Activated CD4-positive, CD25-positive, alpha-beta regulatory T cell treated with anti-CD3 and anti-CD28 coated beads, Interleukin-2, amount 50 U/mL, for 24 hours (primary cell): ENCODE measurements at places on chromosomes 5 and 9.

- no peak for ATAC-seq
These were observed 189.0 kb downstream of the SNCAIP start for GRCh38 chr5:122501089-122501435.

GRCh38 chr5:13553896-13554295, 390.6 kb downstream of the DNAH5 start:
- ATAC-seq = no peak

DNA sequence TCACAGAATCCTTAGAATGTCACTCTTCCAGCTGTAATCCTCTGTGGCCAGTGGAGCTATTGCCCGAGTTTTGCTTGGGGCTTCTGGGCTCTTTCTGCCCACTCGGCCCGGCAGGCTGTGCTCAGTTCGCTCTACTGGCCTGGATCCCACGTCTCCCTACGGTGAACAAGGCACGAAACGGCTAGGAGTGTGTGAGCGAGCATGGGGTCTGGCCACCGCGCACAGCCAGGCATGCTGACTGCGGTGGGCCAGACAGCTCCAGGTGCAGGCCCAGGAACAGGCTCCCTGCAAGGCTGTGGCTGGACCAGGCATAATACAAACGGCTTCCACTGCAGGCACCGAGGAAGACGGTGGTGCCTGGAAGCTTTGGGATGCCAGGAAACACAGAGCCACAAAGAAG, 2035.5 kb upstream of the ACO1 start:
- ATAC-seq = no peak

DNA sequence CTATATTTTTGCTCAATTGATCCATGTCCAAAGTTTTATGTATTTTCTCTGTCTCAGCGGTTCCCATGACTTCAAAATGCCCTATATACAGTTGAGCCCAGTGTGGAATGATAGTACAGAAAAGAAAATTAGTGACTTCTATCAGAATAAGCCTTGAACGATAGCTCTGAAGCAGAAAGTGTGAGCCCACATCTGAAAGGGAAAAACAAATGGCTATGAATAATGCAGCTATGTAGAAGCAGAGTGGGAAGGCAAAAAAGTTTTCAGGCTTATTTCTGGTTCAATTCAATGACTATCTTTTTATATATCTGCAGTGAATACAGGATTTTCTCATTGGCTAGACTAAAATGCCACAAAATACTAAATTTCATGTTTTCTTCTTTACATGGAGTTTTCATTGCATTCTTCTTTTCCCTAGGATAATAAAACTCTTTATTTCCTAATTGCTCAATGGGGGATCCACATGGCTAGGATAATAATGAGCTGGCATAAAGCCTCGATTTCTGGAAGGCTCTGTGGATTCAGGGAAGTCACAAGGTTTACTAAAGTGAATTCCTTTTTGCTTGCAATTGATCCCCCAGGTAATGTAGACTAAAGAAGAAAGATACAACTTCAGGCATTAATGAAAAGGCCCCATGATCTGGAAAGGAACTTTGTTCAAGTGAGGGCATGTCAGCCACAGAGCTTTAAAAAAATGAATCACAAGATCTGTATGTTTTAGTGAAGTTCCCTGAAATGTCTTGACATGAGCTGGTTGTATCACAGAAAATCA, 377.0 kb upstream of the RIOK2 start:
- no peak for ATAC-seq

GRCh38 chr9:75188756-75189155, 100.4 kb downstream of the OSTF1 start:
- peak; percentile 25 for ATAC-seq

GRCh38 chr5:56596155-56596554, 219.2 kb upstream of the MAP3K1 start:
- no peak for ATAC-seq

GRCh38 chr5:109878887-109879286, 189.2 kb downstream of the MAN2A1 start:
- ATAC-seq = no peak

- no peak for ATAC-seq
These were observed 76.3 kb upstream of the IQGAP2 start for GRCh38 chr5:76326577-76327302.

DNA sequence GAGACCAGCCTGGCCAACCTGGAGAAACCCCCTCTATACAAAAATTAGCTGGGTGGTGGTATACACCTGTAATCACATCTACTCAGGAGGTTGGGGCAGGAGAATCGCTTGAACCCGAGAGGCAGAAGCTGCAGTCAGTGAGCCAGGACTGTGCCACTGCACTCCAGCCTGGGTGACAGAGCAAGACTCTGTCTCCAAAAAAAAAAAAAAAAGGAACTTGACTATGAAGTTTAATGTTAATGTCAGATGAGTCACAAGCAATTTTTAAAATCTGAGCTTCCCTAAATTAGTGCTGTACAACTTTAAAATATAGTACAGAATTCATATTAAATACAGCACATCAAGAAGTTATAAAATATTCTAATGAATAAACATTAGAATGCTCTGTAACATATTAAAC, 1.5 kb downstream of the MEIKIN start:
- no peak for ATAC-seq

DNA sequence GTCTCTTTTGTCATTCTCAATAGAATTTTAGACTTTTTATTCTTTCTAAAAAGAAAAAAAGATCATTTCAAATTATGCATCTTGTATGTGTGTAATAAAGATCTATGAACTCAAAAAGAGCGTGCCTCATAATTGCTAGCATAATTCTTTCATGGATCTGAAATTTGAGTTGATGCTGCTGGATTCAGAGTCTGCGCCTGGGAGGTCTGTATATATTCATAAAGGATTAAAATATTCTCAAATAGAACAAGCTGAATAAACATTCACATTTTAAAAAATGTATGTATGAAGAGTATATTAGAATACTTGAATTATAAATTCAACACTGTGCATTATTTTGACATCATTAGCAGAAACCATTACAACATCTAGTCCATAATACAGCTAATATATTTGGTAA, 297.8 kb upstream of the GRAMD2B start:
- no peak for ATAC-seq

GRCh38 chr9:97109194-97109811, 70.4 kb upstream of the CTSV start:
- peak; percentile 38 for ATAC-seq

- ATAC-seq = no peak
These were observed 646.8 kb upstream of the WWC1 start for GRCh38 chr5:167644619-167645018.

- ATAC-seq = no peak
These were observed 222.6 kb downstream of the MEF2C start for GRCh38 chr5:88660264-88660946.

DNA sequence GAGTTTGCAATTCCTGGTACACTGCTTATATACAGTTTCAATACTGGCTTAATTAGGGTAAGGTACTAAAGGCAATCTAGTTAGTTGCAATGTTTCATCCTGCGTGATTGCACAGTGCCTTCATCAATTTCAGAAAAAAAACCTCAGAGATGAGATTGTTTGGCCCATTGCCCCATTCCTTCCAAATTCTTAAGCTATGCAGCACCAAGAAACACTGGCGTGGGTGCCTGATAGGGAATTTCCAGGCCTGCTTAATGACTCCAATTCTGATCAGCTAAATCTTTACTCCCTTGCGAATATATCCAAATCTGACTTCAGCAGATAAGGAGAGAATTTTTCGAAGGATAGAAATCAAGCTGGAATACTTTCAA, 35.9 kb upstream of the GAS1 start:
- ATAC-seq = no peak

- no peak for ATAC-seq
These were observed 224.8 kb upstream of the SEMA6A start for GRCh38 chr5:116799401-116799800.

DNA sequence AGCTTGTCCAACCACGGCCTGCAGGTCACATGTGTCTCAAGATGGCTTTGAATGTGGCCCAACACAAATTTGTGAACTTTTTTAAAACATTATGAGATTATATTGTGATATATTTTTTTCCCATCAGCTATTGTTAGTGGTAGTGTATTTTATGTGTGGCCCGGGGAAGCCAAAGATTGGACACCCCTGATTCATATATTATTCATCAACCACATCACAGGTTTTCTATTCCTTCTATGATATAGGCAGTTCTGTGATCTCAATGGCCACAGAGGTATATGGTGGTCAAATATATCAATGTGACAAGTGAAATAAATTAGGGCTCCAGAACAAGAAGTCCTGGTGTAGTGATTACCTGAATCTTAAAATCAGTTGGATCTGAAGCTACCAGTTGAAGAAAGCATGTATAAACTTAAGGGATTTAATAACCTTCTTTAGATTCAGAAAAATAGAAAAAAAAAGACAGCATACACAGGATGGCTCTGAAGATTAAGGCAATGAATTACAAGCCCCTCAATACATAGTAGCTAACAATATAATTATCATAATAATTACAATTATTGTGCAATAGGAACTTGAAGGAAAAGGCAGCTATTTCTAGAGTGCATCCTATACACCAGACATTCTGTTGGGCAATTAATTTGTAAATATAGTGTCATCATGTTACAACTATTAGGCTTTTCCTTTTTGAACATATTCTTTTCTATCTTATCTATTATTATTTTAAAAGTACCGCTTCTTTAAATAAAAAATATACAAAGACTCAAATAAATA, 530.4 kb upstream of the PTPRD start:
- ATAC-seq = no peak

GRCh38 chr9:88922091-88922490, 69.2 kb upstream of the S1PR3 start:
- ATAC-seq = peak; percentile 64

DNA sequence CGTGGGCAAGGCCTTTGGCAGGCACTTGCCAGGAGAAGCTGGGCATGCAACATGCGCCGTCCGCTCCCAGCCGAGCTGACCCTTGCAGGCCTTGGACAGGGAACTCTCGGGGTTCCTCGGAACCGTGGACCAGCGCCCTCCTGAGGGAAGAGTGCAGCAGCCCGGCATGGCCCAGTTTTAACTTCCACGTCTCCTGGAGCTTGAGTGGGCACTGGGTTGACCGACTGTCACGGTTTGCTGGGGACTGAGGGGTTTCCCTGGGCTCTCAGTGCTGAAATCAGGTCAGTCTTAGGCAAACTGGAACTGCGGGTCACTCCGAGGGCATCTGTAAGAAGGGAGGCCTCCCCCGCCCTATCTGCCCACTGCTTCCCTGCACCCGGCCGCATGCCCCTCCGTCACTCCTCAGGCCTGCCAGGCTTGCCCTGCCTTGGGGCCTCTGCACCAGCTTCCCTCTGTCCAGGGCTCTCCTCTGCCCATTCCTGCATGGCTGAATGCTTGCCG, 87.0 kb upstream of the PHYKPL start:
- no peak for ATAC-seq

DNA sequence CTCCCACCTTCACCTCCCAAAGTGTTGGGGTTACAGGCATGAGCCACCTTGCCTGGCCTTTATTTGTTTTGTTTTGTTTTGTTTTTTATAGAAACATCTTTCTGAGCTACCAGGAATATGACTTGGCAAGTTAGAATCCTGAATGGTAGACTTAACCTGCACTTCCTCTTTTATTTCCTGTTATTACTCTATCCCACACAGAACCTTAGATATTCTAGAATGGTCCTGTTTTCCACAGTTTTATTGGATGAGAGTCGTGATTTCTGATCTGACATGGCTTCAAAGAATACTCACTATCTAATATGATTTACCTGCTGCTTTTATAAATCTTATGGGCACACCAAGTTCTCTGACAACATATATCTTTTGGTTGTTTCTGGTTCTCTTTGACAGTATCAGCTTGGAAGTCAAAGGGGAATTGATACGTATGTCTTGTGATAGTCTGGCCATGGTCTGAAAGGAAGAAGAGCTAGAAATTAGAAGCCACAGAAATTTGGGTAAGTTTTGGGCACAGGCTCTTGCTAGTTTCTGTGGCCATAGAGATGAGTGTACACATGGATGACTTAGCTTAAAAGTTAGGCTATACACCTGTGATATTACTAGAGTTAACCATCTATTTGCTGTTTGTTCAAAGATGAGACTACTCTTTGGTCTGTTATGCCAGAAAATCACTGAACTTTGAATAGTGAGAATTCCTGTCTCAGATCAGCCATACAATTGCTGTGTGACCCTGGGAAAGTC, 4.7 kb upstream of the PANK3 start:
- no peak for ATAC-seq

DNA sequence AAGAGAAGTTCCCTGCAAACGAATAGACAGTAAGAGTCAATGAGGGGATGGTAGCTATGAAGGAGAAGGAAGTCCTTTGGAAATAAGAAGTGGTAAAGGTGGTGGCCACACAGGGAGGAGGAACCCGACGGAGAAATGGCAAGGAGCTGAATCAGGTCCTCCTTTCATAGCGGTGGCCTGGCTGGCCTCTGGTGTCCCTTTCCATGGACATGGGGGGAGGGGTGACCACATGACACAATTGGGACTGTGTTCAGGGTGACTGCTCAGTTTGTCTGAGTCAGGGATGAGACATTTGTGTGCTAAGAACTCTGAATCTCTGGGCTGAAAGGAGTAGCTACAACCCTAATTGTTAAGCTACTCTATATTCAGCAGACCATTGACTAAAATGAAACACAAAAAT, 28.7 kb upstream of the TIMD4 start:
- no peak for ATAC-seq

GRCh38 chr9:129013674-129014073, 14.5 kb downstream of the SH3GLB2 start:
- ATAC-seq = no peak

DNA sequence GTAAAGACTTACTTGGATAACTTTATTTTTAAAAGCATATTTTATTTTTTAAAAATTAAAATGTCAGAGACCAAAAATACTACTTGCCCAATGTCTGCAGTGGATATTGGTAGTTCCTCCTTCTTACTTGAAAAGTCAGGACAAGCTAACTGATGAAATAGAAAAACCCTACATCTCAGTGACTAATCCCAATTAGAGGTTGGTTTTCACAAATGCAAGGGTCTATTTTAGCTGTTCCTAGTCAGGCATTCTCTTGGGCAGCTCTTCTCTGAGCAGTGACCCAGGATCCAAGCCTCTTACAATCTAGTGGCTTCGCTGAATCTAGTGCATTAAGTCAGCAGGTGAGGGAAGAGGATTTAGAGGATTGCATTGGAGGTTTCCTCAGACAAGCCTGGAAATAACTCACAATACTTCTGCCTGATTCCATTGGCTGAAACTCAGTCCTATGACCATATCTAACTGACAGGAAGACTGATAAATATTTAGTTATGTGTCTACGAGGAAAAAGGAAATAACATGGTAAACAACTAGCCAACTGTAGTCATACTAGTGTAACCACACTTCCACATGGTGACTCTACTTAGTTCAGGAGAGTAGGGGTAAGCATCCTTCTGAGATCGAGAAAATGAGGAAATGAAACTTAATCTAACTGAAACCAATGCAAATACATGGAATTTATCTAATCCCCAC, 34.2 kb upstream of the MIER3 start:
- no peak for ATAC-seq
